ENCODE measurements at places on chromosomes 11 and 22.

GRCh38 chr11:3666023-3666530, 5.1 kb downstream of the CHRNA10 start:
- DNase-seq = no peak

GRCh38 chr11:66914505-66914904, 43.7 kb downstream of the PC start:
- no peak for DNase-seq

- DNase-seq = peak; percentile 84
These were observed 1.1 kb upstream of the MTMR2 start for GRCh38 chr11:95925011-95925410.

GRCh38 chr22:24224468-24224867, 20.4 kb downstream of the GGT5 start:
- no peak for DNase-seq

DNA sequence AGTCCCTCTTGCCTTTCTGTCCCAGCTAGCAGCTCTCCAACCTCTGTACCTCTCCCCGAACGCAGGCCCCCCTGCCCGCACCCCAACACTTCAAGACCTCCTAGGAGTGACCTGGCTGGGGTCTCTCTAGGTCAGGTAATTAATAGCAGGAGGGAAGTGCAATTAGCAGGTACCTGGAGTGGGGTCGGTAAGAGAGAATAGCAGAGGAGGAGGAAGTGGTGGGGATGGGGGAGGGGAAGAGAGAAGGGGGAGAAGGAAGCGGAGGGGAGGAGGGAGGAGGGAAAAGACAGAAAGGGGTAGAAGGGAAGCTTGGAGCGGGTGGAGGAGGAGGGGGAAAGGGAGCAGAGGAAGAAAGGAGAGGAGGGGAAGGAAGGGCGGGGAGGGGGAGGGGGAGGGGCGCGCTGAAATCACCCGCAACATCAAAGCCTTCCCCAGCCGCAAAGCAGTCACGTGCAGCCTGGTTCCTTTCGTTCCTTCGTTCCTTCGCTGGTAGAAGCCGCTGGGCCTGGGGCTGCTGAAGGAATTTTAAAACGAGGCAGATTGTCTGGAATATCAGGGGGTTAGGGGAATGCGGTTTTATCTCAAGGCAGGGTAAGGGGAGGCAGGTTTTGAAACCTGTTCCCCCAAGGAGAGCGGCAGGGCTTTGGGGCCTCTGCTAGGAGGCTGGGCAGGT, 29.3 kb upstream of the TCF20 start:
- no peak for DNase-seq

- no peak for DNase-seq
These were observed at the start of gene OR52N4 for GRCh38 chr11:5753943-5754342. TSS of gene OR52N4 (plus strand) at chr11:5754243. CDS start at chr11:5754741, 498 bp downstream.

GRCh38 chr22:24504540-24504939, 9.4 kb downstream of the UPB1 start:
- no peak for DNase-seq

DNA sequence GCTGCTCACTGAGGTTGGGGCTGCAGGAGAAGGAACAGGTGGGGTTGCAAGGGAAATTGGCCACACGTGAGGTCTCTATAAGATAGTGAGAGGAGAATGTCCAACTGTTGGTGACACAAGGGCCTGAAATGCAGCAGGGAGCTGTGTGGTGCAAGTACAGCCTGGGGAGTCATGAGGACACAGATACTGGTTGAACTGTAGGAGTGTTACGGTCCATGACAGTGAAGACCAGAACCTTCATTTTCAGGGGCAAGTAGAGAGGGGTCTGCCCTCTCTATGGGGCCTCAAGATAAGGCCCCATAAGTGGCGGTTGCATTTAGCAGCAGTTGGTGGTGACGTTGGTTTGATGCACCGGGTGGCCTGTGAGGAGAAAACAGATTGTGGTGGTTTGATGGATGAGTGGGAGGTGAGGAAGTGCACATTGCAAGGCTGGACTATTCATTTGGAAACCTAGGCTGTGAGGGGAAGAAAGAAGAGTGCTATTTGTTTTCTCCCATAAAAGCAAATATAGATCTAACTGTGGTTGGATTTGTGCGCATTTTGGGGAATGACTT, 39.4 kb downstream of the MICAL2 start:
- DNase-seq = no peak

GRCh38 chr11:33542921-33543320, 157.7 kb downstream of the C11orf91 start:
- DNase-seq = peak; percentile 60

DNA sequence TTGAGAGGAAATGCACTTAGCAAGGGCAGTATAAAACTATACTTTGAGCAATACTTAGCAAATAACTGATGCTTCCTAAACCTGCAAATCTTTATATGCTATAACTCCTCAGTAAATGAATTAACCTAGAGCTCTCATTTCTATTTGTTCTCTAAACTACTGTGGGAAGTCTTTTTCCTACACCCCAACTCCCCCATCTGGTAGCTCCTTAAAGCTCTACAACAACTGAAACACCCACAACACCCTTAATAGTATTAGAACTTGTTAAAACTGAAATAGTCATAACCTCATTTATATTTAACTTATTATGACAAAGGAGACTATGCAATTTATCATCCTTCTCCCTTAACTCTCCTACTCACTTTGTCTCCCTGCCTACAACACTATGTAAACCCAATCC, 43.4 kb downstream of the GUCY1A2 start:
- DNase-seq = no peak

DNA sequence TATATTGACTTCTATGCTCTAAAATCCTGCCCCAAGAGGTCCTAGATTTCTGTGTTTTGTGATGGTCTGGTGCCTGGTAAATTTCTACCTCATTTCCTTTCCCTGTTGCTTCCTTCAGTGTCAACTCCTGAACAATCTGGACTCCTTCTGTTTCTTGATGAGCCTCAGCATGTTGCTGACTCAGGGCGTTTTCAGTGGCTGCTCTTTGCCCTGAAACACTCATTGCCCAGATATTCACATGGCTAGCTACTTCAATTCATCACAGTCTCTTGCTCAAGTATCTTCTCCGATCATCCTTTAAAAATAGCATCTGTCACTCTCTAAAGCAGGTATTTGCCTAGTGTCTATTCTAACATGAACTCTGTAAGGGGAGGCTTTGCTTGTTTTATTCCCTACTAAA, 526.3 kb upstream of the RAG2 start:
- no peak for DNase-seq

- no peak for DNase-seq
These were observed 517.3 kb downstream of the SOX6 start for GRCh38 chr11:15839061-15839460.

- DNase-seq = peak; percentile 51
These were observed 218.8 kb upstream of the SORL1-AS1 start for GRCh38 chr11:121671283-121672168.

DNA sequence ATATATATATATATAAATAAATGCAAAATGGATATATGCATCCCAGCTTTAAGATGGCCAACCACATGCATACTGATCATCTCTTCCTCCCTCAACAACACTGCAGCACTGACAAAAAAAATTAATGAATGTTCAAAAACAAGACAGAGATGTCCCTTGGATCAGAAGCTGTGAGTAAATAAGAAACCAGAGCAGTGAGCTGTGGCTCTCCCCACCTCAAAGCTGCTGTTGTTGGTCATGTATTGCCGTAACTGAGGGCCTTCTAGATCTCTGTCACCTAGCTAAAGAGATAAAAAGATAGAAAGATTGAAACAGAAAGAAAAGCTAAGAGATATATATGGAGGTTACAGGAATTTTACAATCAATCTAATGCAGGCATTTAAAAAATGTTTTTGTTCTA, 15.5 kb upstream of the TMEM135 start:
- DNase-seq = no peak

GRCh38 chr11:44509296-44509695, 56.2 kb upstream of the CD82 start:
- no peak for DNase-seq

DNA sequence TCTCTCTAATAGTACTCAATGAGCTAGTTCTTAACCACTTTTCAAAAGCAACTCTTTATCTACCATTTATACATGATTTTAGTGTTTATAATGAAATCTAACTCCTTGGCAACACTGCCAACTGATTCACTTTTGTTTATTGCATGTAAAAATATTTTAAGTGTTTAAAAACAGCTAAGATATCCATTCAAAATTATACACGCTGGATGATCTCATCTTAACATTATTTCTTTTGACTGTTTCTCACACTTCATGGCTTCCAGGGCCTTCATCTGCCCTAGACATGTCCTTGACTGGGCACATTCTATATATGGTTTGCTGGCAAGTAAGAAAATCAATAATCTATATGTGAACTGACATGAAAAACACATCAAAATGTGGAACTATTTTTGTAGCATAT, 414.6 kb upstream of the LUZP2 start:
- DNase-seq = peak; percentile 30

DNA sequence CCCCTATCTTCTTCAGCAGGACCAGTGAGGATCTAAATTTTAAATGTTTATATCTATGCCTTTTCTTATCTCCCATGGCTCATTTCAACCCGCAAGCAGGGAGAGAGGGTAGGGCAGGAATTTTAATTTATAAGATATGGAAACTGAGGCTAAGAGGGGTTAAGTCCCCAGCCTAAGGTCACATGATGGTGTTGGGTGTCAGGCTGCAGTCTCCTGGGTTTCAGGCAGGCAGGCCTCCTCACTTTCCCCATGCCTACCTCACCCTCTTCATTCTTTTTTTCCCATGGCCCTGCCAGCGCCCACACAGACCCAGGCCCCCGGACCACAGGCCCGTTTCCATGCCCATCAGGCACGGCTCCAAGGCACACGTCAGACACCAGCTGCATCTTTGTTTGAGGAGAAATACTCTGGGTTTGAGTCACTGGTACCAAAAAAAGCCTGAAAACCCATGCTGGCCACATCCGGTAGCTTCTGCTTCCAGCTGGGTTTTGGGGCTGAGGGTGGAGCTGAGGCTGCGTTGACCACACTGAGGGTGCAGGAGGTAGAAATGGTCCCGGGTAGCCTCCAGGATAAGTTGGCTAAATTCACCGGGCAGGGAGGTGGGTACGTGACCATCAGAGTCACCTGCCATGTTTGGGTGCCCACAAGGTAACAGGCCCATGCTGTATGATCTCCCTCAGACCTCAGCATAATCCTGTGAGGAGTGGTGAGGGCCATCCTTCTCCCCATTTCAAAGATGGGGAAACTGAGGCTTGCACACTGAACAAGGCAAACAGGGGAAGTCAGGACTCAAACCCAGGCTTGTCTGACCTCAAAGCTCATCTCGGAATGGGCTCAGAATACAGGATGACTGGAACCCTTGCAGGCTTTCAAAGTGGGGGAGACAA, 7.5 kb downstream of the CRYBB1 start:
- DNase-seq = peak; percentile 94

DNA sequence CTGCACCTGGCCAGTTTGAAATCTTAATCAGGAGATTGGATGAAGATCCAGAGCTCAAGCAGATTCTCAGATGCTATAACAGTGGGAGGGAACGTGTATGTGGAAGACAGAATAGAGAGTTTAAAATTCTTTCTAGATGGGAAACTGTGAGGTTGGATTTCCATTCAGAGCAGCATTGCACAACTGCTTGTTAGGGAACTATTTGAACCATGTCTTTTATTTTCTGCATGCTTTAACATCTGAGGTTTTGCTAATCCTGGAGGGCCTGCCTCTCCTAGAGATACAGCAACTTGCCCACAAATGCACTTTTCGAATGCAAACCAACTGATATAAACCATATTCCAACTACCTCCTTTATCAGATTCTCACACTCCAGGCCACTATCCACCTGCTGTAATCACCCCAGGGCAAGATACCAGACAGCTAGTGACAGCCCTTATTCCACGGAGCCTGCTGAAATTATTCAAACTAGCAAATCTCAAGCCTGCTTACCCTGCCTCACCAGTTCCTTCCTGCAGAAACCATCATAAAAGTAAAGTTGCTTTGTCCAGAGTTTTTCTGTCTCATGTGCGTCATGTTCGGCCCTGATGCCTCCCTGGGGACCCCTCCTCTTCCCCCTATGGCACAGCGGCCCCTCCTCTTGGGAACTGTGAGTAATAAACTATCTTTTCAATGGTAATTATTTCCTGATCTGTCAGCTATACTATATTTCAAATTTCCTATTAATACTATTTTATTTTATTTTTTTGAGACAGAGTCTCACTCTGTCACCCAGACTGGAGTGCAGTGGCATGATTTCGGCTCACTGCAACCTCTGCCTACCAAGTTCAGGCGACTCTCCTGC, 18.4 kb upstream of the SEC14L4 start:
- no peak for DNase-seq

DNA sequence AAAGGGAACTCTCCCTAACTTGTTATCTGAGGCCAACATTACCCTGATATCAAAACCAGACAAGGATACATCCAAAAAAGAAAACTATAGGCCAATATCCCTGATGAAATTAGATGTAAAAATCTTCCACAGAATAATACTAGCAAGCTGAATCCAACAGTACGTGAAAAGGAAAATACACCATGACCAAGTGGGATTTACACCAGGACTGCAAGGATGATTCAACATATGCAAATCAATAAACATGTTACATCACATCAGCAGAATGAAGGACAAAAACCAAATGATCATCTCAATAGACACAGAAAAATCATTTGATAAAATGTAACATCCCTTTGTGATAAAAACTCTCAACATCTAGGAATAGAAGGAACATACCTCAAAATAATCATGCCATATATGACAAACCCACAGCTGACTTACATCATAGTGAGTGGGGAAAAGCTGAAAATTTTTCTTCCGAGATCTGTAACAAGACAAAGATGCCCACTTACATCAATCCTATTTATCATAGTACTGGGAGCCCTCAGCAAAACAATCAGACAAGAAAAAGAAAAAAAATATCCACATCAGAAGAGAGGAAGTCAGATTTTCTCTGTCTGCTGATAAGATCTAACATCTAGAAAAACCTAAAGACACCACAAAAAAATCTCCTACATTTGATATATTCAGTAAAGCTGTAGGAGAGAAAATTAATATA, 703.3 kb upstream of the ANO5 start:
- no peak for DNase-seq

DNA sequence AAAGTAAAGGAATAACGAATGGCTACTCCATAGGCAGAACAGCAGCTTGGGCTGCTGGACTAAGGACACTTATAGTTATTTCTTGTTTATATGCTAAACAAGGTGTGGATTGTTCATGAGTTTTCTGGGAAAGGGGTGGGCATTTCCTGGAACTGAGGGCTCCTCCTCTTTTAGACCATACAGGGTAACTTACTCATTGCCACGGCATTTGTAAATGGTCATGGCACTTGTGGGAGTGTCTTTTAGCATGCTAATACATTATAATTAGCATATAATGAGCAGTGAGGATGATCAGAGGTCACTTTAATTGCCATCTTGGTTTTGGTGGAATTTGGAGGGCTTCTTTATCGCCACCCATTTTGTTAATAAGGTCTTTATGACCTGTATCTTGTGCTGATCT, 7.0 kb downstream of the OR4X1 start:
- DNase-seq = peak; percentile 2

DNA sequence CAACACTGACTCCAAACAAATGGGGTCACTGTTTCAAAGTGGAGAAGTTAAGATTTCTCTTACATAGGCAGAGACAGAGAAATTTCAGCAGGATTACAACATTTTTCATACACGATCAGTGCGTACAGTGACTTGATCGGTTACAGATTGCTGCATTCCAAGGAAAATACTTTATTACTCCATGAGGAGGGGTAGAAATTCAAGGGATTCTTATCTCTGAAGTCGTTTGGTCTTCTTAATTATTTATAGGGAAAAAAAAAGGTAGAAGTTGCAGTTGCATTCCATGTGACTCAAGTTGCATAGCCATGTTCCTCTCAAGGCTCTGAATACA, 10.7 kb upstream of the SMIM38 start:
- DNase-seq = no peak

GRCh38 chr11:90737444-90738050, 514.7 kb upstream of the CHORDC1 start:
- no peak for DNase-seq
